Ovary (tissue), 10 donors: ENCODE measurements at places on chromosomes 6 and 20. TPM values are rescaled to one million over a fixed set of nuclear protein-coding genes. Genes with fewer than 3 reads are reported as not detected.

The LGSN gene
- not detected for polyA plus RNA-seq

GRCh38 chr6:97053643-97054411 lies 129.3 kb downstream of the KLHL32 start:
- no peaks in the 10 kb centered on the region for H3K36me3 ChIP-seq
- no peak overlapping the region for H3K27ac ChIP-seq
- H3K4me1 ChIP-seq: no peaks in the 10 kb centered on the region
- no peak overlapping the region for H3K4me3 ChIP-seq
- peaks cover 2% of the 10 kb centered on the region for H3K27me3 ChIP-seq

DNA sequence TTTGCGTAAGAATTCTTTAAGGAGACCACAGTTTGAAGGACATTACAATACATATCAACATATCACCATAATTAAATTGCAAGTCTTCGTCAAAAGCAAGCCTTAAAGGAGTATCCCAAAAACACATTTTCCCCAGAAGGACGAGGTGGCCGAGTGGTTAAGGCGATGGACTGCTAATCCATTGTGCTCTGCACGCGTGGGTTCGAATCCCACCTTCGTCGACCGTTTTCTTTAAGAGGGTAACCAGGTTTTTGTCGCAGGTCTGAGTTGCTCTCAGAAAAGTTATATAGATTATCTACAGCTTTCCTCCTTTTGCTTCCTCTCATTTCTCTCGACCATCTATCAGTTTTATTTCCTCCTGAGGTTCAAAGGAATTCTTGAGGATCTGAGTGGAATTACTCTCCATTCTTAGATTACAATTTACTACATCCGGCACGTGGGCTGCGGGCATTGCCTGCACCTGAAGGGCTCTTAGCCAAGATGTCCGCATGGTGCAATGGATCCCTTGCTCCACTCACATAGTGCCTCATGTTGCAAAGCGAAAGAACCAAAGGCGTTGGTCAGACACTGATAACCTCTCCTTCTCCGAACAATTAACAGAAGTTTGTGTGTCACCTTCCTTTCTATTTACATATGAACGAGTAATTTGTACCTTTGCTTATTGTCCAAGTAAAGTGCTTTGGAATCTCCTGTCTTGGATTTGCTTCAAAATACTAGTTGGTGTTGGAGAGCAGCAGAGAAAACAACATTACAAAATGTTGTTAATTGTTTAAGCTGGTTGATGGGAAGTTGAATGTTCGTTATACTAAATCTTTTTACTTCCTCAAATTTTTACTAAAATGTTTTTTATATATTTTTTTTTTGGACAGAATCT lies 14.0 kb downstream of the POM121L2 start:
- H3K27me3 ChIP-seq: no peaks in the 10 kb centered on the region
- H3K36me3 ChIP-seq: no peaks in the 10 kb centered on the region
- H3K4me1 ChIP-seq: no peaks in the 10 kb centered on the region
- H3K4me3 ChIP-seq: no peak overlapping the region

DNA sequence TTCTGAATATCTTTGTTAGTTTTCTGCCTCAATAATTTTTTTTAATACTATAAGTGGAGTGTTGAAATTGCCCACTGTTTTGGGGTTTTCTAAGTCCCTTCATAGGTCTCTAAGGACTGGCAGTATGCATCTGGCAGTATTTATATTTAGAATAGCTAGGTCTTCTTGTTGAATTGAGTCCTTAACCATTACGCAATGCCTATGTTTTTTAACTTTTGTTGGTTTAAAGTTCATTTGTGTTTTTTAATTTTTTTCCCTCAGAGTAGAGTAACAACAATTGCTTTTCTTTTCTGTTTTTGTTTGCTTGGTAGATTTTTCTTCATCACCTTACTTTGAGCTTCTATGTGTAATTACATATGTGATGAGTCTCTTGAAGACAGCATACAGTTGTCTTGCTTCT lies 375.9 kb upstream of the EYS start:
- H3K27me3 ChIP-seq: no peaks in the 10 kb centered on the region
- no peaks in the 10 kb centered on the region for H3K4me1 ChIP-seq
- no peak overlapping the region for H3K4me3 ChIP-seq
- no peaks in the 10 kb centered on the region for H3K36me3 ChIP-seq
- DNase-seq: no peak
